ENCODE measurements at places on chromosomes 5 and 9. TPM values are rescaled to one million over a fixed set of nuclear protein-coding genes. Genes with fewer than 3 reads are reported as not detected.

Gene LAMC3
- total RNA-seq: 7.8 TPM

Gene CBY3
- not detected for total RNA-seq

Gene SMIM33
- not detected for total RNA-seq

Gene DBH
- total RNA-seq: not detected

Gene RANBP3L
- total RNA-seq: 2.3 TPM

Gene PNPLA7
- total RNA-seq: 17.3 TPM

Gene TMEM174
- not detected for total RNA-seq

Gene TLE1
- 52.1 TPM for total RNA-seq

Gene C9orf152
- total RNA-seq: 10.2 TPM

Gene CCDC192
- total RNA-seq: 1.3 TPM

Gene RLN1
- total RNA-seq: 1.3 TPM

All from breast epithelium (tissue), 4 donors.